ENCODE measurements at places on chromosomes 6 and 20. TPM values are rescaled to one million over a fixed set of nuclear protein-coding genes. Genes with fewer than 3 reads are reported as not detected.

DNA sequence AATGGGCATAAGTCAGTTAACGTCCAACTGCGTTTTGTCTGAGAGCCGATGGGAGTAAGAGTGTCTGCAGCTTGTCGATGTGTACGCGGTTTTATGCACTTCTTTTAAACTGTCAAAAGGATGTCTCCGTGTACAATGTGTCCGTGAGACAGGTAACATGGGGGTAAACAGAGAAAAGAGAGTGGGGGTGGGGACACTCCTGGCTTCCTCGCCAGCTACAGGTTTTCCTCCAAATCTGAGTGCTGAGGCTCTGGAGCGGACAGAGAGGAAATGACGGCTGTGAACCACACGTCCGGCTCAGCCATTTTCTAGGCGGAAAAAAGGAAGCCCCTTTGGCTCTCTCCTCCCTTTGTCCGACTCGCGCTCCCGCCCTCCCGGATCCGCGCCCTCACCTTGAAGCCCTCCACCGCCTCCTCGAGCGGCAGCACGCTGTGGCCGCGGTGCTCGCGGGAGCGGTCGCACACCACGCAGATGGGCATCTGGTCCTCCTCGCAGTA, 916 bp downstream of the TRIM27 start:
- DNase-seq = peak; percentile 45

The PPIL6 gene
- 0.65 TPM for total RNA-seq

The RIPOR3 gene
- 1.6 TPM for total RNA-seq

GRCh38 chr6:32886681-32887383, 32.8 kb downstream of the PSMB9 start:
- DNase-seq = peak; percentile 79

The BANF2 gene
- not detected for total RNA-seq

The CLVS2 gene
- not detected for total RNA-seq

DNA sequence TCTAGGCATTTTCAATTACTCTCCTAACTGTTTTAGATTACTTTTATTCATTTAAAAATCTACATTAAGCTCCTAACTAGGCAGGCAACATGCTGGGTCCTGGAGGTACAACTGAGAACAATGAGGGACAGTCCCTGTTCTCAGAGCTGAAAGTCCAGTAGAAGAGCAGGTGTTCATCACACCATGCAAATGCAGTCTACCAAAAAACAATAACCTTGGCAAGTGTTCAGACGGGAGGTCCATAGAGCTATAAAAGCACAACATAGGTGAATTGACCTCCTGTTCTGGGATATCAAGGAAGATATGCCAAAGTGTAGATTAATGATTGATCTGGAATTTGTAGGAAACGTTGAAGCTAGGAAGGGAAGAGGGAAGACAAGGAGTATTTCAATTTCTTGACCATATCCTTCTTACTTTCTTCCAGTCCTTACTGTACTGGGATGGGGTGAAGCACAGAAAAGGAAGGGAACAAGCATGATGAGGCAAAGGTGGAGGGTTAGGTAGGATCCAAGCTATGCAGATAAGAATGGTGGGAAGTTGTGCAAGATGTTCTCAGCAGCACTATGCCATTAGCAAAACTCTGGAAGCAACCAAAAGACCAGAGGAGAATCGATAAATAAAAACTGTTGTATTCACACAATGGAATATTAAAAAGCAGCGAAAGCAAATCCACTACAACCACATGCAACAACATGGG, 485.7 kb upstream of the JARID2 start:
- DNase-seq = no peak

DNA sequence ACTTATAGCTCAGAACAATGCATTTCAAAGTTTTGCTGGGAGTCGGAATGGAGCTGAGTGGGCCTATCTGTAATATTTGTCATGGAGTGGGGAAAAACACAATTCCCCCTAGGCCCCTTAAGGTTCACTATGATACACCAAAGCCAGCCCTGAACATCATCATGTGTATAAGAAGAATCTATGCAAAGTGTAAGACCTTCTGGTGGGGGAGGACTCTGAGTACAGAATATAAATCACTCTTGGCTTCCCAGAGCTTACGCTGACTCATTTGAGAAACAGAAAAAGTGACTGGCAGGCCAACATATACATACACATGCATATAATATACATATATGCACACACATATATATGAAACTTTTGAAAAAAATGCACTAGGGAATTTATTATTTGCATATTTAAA, 54.1 kb upstream of the UBR2 start:
- no peak for DNase-seq

The OR2H1 gene
- not detected for total RNA-seq

The C6orf15 gene
- total RNA-seq = not detected

GRCh38 chr20:53409447-53409717, 184.3 kb downstream of the ZNF217 start:
- no peak for DNase-seq

DNA sequence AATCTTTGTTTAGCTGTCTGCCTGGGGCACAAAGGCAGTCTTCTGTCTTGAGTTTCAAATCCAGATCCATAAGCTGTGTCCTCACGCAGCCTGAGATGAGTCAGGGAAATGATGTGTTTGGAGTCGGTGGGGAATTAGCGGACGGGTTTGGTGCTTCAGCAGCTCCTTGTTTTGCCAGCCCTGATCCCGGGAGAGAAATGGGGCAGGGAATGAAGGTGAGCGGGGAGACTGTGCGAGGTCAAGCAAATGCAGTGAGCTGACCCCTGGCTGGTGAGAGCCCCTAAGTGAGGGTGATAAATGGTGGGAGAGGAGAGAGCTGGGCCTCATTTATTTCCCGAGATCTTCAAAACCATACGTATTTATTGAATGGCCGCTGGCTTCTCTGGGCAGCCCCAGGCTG, 21.6 kb downstream of the DUSP22 start:
- DNase-seq = no peak

The GFOD1 gene
- 3.0 TPM for total RNA-seq

- DNase-seq = no peak
These were observed 357.3 kb upstream of the JARID2 start for GRCh38 chr6:14888575-14889000.

The CFAP206 gene
- total RNA-seq = 0.27 TPM

- DNase-seq = no peak
These were observed 12.9 kb upstream of the WFDC2 start for GRCh38 chr20:45456632-45457031.

GRCh38 chr6:134714679-134715078, 235.2 kb downstream of the ALDH8A1 start:
- no peak for DNase-seq

GRCh38 chr6:126672649-126673048, 332.7 kb downstream of the CENPW start:
- peak; percentile 88 for DNase-seq

The PSORS1C2 gene
- total RNA-seq = not detected

DNA sequence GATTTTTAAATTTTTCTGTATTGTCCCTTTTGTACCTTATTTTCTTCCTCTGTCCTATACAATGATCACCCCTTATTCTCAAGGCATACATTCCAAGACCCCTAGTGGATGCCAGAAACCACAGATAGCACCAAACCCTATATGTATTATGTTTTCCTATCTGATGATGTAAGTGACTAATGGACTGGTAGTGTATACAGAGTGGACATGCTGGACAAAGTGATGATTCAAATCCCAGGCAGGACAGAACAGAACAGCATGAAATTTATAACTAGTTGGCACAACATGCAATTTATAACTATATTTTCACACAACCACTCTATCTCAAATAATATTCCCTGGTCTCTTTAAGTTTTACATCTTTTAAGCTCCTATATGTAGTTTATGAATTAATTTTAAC, 205.6 kb upstream of the FLRT3 start:
- DNase-seq = peak; percentile 19

GRCh38 chr6:36663504-36664446, 14.7 kb upstream of the CDKN1A start:
- peak; percentile 34 for DNase-seq

DNA sequence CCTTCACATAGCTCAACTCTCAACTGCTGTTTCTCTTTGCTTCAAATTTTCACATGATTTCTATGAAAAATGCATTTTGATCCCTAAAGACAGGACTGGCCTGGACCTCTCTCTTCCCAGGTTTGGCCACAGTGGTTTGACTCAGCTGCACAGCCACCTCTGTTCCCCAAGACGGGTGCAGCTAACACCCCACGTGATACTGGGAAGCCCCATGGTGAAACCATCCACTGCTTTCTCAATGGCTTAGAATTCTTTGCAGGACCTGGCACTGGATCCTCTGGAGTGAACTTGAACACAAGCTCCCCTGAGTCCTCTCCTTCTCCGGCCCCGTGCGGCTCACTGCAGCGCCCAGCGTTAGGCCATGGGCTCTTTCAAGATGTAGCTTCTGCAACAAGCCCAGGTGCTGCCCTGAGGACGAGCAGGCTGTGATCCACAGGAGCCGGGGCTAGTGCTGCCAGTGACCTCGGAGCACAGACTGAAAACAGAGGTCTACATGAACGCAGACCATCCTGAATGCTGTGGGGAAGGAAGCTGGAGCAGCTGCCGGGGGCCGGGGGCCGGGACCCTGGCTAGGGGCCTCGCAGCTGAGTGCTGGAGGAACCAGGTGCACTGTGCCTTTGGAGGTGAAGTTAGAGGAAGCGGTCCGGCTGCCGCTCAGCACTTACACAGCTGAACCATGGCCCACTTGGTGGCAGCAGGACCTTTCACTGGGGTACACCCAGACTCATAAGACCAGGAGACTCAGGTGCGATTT, 58.8 kb upstream of the MPC1 start:
- DNase-seq = no peak

The DNMT3B gene
- 1.1 TPM for total RNA-seq

- DNase-seq = no peak
These were observed 30.8 kb upstream of the HMGA1 start for GRCh38 chr6:34205916-34206315.

- peak; percentile 68 for DNase-seq
These were observed 1093.5 kb upstream of the ADGRB3 start for GRCh38 chr6:67541586-67541985.

- no peak for DNase-seq
These were observed 133.0 kb downstream of the FARS2 start for GRCh38 chr6:5394280-5394679.

The LCA5 gene
- total RNA-seq = 12.1 TPM

Data from fibroblast of the aortic adventitia (primary cell).